ENCODE measurements at places on chromosomes 7 and 10.

DNA sequence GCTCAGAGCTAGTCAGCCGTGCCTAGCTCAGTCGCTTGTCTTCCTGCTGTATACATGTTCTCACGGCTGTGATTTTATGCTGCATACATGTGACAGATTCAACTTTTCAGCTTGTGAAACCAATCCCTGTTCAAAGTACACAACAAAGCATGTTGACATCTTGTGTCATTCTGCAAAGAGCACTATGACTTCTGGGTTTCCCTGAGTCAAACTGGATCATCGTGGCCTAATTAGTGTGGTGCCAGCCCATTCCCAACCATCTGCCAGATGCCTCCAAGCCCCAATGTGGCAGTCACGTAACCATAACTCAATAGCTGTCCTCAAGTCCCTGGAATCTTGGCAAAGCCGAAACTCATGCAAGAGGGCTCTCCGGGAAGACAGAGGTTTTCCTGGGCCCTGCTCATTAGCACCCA is 144.8 kb downstream of the MYOF start:
- DNase-seq, result no peak

- DNase-seq, result no peak
These were observed 237.4 kb upstream of the PPP1R3A start for GRCh38 chr7:114156178-114156577.

- DNase-seq, result no peak
These were observed 69.1 kb downstream of the INPP5A start for GRCh38 chr10:132606536-132607316.

GRCh38 chr7:74464931-74465886 is 11.5 kb downstream of the GTF2IRD1 start:
- no peak for DNase-seq

GRCh38 chr10:49074836-49075682 is 40.3 kb downstream of the VSTM4 start:
- no peak for DNase-seq

GRCh38 chr10:103282961-103283360 is 6.0 kb downstream of the INA start:
- DNase-seq, result no peak

Measured in stimulated activated CD4-positive, alpha-beta T cell treated with anti-CD3 and anti-CD28 coated beads, Interleukin-4, amount 100 ng/mL, for 24 hours (primary cell).